ENCODE measurements at places on chromosomes 13 and 19. TPM values are rescaled to one million over a fixed set of nuclear protein-coding genes. Genes with fewer than 3 reads are reported as not detected.

ZNF628 gene
- 2.1 TPM for polyA plus RNA-seq

STAP2 gene
- 4.7 TPM for polyA plus RNA-seq

PRSS57 gene
- 0.35 TPM for polyA plus RNA-seq

HCN2 gene
- polyA plus RNA-seq: 0.16 TPM

MEIOSIN gene
- 0.09 TPM for polyA plus RNA-seq

PGLYRP2 gene
- not detected for polyA plus RNA-seq

AKT1S1 gene
- polyA plus RNA-seq: 27.4 TPM

CABP5 gene
- polyA plus RNA-seq: not detected

CAPNS1 gene
- polyA plus RNA-seq: 461 TPM

- no peak for DNase-seq
These were observed 1.4 kb upstream of the YIF1B start for GRCh38 chr19:38317104-38317612.

DNA sequence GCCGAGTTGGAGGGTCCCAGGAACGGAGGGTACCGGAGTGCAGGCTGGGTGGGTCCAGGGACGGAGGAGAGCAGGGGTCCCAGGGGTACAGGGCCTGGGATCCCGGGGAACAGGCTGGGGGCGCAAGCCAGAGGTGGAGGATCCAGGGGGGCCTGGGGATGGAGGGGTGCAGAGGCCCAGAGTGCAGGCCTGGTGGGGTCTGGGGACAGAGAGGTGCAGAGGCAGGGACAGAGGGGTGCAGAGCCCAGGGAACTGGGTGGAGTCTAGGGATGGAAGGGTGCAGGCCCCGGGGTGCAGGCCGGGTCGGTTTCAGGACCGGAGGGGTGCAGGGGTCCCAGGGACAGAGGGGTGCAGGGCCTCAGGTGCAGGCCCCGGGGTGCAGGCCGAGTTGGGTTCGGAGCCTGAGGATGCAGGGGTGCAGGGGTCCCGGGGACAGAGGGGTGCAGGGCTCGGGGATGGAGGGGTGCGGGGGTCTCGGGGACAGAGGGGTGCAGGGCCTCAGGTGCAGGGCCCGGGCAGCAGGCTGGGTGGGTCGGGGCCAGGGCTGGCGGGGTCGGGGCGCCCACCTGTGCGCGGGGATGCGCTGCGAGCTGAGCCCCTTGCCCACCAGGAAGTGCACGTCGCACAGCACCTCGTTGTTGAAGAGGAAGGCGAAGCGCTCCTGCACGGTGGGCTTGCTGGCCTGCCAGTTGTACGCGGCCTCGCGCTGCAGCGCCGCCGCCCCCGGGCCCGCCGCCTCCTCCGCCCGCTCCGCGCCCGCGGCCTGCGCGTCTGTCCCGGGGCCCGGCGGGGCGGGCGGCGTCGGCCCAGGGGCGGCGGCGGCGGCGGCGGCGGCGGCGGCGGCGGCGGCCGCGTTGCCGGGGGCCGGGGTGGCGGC, 545 bp downstream of the BTBD2 start:
- no peak for DNase-seq

DNA sequence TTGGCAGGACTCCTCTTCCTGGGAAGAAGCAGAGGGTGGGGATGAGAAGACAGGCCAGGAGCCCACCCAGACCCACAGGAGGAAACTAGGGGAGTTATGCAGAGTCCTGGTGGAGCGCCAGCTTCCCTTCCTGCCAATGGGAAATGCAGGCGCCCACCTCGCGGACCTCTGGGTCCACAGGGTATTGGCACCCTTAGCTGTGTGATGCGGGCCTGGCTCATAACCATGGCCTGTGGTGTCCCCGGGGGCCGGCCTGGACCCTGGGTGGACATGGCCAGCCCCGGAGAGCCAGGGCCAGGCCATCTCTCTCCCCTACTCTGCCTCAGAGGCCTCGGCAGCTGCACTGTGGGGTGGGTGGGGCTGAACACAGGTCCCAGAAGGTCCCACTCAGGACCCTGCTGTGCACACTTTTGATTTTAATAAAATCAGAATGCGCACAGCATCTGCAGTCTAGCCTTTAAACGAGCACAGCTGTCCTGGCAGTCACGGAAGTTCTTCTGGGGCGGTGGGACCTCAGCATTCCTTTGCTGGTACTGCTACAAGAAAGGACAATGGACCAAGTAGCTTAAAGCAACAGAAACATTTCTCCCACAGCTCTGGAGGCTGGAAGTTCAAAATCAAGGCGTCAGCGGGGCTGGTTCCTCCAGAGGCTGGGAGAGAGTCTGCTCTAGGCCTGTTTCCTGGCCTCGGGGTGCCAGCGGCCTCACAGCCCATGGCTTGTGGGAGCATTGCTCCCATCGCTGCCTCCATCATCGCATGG, 1.8 kb downstream of the F10 start:
- no peak for DNase-seq

GRCh38 chr13:36038785-36039555, 92.2 kb downstream of the DCLK1 start:
- no peak for DNase-seq

- DNase-seq: peak; percentile 74
These were observed 12.1 kb downstream of the KLHL26 start for GRCh38 chr19:18648973-18649315.

DNA sequence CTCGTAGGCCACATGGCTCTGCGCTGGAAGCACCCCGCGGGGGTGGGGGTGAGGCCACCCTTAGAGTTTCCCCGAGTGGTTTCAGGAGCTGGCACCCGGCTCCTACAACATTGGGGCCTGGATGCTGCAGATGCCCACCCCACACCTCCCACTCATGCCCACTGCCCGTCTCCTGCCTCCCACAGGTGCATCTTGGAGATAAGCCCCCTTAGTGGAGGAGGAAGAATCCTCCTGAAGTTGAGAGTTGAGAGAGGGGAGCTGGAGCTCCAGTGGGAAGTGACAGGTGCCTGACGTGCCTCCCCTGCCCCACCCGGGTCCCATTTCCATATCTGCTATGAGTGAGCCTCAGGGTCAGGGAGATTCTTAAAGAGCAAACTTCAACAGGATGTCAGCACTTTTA, 341.3 kb downstream of the TEX29 start:
- DNase-seq: no peak

- no peak for DNase-seq
These were observed 6.8 kb downstream of the ZC3H4 start for GRCh38 chr19:47106821-47107201.

DNA sequence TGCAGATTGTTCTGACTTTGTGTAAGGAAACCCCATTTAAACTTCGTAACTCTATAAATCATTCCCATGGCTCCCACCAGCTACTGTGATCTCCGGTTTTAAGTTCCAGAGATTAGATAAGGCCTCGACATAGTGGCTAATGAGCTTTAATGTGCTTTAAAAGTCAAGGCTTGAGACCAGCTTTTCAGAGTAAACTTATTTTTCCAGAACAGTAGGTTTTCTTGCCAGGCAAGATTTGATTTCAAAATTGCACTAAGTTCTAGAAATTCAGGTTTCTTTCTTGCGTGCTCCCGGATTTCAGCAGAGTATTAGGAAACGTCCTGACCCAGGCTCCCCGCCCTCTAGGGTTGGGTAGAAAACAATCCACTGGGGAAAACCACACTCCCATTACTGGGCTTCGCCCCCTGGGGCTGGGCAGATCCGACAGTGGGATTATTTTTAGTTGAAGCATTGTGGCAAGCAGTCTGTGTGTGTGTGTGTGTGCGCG, 43.3 kb downstream of the CRYL1 start:
- DNase-seq: no peak

DNA sequence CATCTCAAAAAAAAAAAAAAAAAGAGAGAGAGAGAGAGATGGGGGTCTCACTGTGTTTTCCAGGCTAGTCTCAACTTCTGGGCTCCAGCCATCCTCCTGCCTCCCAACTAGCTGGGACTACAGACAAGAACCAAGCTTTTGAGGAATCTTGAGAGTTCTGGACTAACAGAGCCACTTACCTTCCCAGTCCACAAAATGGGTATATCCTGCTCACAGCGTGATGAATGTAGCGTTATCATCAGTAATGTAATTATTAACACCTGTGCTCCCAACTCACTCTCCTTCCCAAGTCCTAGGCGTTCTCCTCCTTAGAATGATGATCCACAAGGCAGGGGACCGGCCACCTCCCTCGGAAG, 4.6 kb upstream of the NANOS3 start:
- DNase-seq: no peak

- no peak for DNase-seq
These were observed 24.9 kb downstream of the RCBTB1 start for GRCh38 chr13:49560270-49561061.

GRCh38 chr13:79547211-79548195, 66.5 kb downstream of the NDFIP2 start:
- no peak for DNase-seq

GRCh38 chr13:109973279-109973678, 186.9 kb upstream of the IRS2 start:
- no peak for DNase-seq

GRCh38 chr19:18440415-18440877, 2.5 kb upstream of the ISYNA1 start:
- DNase-seq: no peak

- peak; percentile 61 for DNase-seq
These were observed 10.3 kb downstream of the PDE4A start for GRCh38 chr19:10430505-10431253.

DNA sequence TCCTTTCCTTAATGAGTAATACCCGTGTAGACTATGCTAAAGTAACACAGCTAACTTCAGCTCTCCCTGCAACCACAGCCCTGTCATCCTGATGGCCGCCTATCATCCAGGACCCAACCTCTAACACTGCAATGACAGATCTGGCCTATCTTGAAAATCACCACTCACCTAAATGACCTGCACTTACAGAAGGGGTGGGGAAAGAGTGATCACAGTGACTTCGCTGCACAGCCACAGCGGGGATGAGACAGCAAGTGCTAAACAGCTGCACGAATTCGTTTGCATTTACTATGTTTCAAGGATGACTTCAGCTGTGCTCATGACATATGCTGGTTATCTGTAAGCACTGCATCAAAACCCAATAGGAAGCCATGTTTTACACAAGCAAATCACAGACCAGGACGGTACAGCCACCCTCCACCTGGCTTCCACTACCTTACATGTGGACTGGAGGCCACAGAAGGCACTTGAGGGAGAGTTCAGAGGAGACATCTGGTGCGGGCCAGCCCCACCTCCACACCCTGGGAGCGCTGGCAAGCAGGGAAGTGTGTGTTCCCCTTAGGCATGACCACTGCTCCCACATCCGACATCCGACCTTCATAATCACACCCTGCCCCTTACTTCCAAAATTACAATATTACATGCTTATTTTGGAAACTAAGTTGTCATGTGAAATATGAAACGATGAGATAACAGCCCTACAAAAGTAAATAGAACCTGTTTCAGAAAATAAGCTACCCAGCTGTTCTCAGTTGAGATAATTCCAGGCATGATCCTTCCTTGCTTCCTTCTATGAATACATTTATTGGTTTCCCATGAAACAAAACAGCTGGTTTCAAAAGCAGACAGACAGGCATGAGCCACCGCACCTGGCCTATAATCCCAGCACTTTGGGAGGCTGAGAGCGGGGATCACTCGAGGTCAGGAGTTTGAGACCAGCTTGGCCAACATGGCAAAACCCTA, 95.7 kb downstream of the STK24 start:
- peak; percentile 38 for DNase-seq

DNA sequence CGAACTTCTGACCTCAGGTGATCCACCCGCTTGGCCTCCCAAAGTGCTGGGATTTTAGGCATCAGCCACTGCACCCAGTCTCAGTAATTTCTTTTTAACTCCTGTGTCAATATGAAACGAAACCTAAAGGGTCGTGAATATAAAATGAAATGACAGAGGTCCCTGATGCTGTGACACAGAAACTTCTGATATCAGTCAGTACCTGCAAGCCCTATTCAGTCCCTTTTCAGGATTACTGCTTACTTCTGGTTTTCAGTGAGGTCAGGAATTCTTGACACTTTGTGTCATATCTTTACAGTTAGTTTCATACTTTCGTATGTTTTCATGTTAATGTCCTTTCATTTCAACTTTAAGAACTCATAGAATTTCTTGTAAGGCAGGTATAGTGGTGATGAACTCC, 58.7 kb downstream of the RNF17 start:
- no peak for DNase-seq

- DNase-seq: peak; percentile 51
These were observed 284.4 kb upstream of the NBEA start for GRCh38 chr13:34657716-34658115.

- peak; percentile 52 for DNase-seq
These were observed 8.5 kb upstream of the LILRB3 start for GRCh38 chr19:54231077-54231931.

GRCh38 chr19:41134616-41135015, 20.4 kb downstream of the CYP2F1 start:
- no peak for DNase-seq

GRCh38 chr19:16458391-16459341, 13.1 kb downstream of the EPS15L1 start:
- DNase-seq: no peak

DNA sequence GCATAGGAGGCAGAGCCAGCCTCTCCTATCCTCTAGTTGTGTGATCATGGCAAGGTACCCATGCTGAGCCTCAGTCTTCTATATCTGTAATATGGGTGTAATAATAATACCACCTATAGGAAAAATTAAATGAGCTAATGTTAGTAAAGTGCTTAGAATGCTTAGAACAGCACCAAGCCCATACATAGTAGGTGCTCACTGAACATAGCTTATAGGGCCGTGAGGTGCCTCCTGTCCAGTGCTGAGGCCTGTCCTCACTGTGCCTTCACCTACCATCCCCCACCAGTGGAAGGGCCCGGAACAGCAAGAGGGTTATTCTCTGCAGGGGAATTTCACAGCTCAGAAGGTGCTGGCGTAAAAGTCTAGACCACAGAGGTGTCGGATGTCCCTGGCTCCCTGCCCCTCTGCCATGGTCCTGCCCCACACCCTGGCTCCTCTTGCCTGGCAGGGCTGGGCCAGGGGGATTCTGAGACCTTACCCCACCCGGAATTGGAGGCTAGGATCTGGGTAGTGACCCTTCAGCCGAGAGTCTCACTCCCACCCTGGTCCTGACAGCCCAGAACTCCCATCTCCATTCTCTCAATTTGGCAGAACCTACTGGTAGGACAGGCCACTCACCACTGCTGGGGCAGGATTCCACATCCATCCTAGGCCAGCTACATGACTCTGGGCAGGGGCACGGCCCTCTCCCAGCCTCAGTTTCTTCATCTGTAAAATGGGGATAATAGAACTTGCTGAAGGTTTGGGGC, 2.2 kb upstream of the SCN1B start:
- DNase-seq: no peak

- DNase-seq: no peak
These were observed 4.2 kb upstream of the HIPK4 start for GRCh38 chr19:40393894-40394815.

DNA sequence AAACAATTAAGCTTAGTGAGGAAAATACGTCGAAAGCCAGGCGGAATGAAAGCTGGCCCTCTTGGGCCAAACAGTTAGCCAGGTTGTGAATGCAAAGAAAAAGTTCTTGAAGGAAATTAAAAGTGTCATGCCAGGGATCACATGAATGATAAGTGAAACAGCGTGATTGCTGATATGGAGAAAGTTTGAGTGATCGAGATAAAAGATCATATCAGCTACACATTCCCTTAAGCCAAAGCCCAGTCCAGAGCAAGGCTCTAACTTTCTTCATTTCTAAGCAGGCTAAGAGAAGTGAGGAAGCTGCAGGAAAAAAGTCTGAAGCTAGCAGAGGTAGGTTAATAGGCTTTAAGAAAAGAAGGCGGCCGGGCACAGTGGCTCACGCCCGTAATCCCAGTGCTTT, 254.0 kb downstream of the EFNB2 start:
- no peak for DNase-seq
